Pulmonary artery endothelial cell (primary cell): ENCODE measurements at places on chromosomes 12 and 14. TPM values are rescaled to one million over a fixed set of nuclear protein-coding genes. Genes with fewer than 3 reads are reported as not detected.

GRCh38 chr12:29088611-29089219, 60.4 kb upstream of the FAR2 start:
- no peak for DNase-seq

GRCh38 chr14:32560209-32560857, 231.2 kb downstream of the AKAP6 start:
- DNase-seq: peak; percentile 26

DNA sequence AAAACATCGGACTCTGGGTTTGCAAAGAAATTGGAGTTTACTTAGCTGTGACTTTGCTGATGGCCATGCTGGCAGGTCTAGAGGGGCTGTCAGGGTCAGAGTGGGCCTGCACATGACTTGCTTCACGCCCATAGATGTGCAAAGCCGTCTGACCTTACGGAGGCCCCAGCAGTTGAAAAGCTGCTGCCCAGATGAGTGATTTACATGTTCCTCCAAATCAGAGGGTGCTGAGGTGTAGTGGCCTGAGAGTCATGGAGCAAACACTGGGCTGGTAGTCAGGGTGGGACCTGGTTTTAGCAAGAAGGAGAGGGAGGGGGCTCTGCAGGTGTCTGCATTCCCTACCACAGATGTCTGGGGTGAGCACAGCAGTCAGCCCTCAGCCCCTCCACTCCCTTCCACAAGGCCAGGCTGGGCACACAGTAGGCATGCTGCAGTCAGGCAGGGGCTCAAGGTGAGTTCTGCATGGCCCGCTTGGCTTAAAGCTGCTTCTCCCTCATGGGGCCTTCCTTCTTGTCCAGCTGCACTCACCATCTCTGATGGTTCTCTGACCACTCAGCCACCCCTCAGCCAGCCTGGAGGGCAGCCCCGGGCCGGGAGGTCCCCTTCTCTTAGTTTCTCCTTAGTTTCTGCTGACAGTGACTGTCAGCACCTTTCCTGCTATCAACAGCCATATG, 34.2 kb upstream of the EML1 start:
- DNase-seq: no peak

DNA sequence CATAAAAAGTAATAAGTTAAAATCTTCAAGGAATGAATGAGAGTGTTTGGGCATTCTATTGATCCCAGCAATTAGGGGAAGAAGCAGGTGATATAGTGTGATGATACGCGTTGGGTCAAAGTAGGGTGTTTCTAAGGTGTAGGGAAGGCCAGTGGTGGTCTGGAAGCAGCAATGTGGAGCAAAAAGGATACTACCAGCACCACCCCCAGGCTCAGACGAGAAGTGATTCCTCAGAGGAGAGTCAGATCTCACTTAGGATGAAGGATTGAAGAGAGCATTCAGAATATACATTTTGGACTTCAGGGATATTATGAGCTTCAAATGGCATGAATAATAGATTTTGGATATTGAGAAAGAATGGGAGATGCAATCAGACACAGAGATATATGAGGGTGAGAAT, 497.6 kb downstream of the RMST start:
- DNase-seq: no peak

DNA sequence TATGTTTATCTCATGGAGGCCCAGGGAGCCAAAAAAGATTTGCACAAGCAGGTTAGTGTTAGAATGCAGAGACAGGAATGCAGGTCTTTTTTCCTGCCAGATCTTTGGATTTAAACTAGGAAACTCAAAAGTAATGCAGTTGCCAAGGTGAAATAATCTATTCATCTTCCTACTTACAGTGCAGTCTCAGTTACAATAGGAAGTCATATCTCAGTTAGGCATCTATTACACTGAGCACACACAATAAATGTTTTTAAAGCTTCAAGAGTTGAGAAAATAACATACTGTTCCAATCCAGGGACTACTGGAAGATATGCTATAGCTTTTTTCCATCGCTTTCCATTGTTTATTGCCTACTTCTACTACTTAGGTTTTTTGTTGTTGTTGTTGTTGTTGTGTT, 279.3 kb upstream of the E2F7 start:
- no peak for DNase-seq

- no peak for DNase-seq
Measured at GRCh38 chr14:80055667-80056496, 155.4 kb downstream of the DIO2 start.

GRCh38 chr12:45284096-45284901, 68.4 kb downstream of the ANO6 start:
- no peak for DNase-seq

GRCh38 chr12:58894040-58894439, 26.3 kb downstream of the LRIG3 start:
- no peak for DNase-seq

DNA sequence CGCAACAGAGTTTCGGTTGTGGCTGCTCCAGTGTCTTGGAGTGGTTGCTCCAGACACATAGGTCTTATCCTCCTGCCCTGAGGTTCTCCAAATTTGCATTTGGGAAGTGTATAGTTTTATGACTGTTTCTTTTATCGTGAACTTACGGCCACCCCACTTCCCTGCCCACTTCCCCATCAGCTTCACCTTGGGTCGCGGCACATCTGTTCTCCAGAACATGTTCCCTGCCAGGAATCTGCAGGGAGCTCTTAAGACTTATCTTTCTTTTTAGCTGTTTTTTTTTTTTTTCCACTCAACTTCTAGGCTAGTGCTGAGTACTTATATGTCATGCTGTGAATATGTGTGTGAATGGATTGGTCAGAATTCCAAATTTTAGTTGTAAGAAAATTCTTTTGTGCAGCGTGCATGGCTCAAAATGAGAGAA, 75.4 kb downstream of the ETV6 start:
- peak; percentile 56 for DNase-seq

DNA sequence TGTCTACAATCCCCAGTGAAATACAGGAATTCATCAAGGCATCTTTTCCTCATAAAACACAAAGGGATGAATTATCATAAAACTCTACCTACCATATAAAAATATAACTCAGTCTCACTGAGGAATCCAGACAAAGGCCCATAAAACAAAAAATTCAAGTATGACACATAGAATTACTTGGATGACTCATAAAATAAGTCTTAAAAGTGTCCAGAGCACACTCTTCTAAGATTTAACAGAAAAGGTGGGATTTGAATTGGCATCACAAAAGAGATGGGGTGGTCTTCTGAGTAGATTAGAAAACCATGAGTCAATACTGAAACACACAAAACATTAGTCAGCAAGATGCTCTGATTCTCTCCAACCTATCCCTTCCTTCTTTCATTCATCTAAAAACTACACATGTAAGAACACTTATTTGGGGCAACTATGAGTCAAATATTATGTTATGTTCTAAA, 202.7 kb upstream of the GARIN6 start:
- no peak for DNase-seq

- DNase-seq: no peak
Measured at GRCh38 chr14:90406384-90406798, 9.6 kb downstream of the CALM1 start.

DNA sequence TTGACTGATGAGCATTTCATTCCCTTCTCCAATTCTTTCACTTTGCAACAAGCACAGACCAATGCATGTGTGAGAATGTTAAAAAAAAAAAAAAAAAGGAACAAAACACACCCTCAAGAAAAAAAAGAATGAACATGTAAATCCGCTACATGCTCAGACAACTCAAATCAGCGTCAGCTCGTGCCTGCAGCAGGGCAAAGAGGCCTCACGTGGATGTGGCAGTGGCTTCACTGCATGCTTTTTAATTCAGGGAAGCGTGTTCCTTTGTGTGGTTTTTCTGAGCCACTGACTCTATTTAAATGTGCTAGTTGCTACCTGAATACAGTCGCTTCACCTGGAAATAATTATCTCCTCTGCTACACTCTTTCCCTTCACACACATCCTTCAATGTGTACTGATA, 55.1 kb downstream of the PPP1R36 start:
- no peak for DNase-seq

DNA sequence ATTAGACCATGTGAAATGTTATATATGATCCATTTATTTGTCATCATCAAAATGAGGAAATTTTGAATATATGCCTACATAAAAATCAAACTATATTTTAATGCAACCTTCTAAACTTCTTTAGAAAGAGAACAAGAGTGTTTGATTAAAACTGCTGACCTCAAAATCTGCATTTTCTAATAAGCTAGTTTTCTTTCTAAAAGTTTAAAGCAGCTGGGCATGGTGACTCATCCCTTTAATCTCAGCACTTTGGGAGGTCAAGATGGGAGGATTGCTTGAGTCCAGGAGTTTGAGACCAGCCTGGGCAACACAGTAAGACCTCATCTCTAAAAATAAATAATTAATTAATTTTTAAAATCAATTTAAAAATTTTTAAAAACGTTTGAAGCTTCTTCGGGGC, 36.2 kb downstream of the GNPTAB start:
- no peak for DNase-seq

GRCh38 chr12:132949936-132950837, 5.9 kb downstream of the ZNF605 start:
- no peak for DNase-seq

- DNase-seq: no peak
Measured at GRCh38 chr14:90332271-90332584, 487 bp upstream of the NRDE2 start.

DNA sequence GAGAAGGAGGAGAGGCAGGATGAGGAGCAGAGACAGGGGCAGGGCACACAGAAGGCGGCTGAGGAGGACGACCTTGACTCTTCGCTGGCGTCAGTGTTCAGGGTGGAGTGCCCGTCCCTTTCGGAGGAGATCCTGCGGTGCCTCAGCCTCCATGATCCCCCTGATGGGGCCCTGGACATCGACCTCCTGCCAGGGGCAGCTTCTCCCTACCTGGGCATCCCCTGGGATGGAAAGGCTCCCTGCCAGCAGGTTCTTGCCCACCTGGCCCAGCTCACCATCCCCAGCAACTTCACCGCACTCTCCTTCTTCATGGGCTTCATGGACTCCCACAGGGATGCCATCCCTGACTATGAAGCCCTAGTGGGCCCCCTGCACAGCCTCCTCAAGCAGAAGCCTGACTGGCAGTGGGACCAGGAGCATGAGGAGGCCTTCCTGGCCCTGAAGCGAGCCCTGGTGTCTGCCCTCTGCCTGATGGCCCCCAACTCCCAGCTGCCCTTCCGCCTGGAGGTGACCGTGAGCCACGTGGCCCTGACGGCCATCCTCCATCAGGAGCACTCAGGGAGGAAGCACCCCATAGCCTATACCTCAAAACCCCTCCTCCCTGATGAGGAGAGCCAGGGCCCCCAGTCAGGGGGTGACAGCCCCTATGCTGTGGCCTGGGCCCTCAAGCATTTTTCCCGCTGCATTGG, 14.6 kb downstream of the CBLN3 start:
- no peak for DNase-seq

- no peak for DNase-seq
Measured at GRCh38 chr14:87601036-87601435, 391.9 kb downstream of the GALC start.

GRCh38 chr14:91893007-91893406, 25.7 kb upstream of the TC2N start:
- no peak for DNase-seq

- DNase-seq: no peak
Measured at GRCh38 chr12:2957816-2958431, 1.3 kb upstream of the TEAD4 start.

Gene BIN2
- total RNA-seq: not detected in 2 replicates

Gene TAS2R43
- total RNA-seq: 0.40 and 1.3 TPM in 2 replicates
